Cerebellum (tissue), 4 donors: ENCODE measurements at places on chromosomes 2 and 18. TPM values are rescaled to one million over a fixed set of nuclear protein-coding genes. Genes with fewer than 3 reads are reported as not detected.

- DNase-seq = no peak
Measured at GRCh38 chr2:120587997-120588336, 147.7 kb upstream of the GLI2 start.

GRCh38 chr18:35389095-35389618 lies 12.0 kb upstream of the ZNF396 start:
- no peak for DNase-seq

DNA sequence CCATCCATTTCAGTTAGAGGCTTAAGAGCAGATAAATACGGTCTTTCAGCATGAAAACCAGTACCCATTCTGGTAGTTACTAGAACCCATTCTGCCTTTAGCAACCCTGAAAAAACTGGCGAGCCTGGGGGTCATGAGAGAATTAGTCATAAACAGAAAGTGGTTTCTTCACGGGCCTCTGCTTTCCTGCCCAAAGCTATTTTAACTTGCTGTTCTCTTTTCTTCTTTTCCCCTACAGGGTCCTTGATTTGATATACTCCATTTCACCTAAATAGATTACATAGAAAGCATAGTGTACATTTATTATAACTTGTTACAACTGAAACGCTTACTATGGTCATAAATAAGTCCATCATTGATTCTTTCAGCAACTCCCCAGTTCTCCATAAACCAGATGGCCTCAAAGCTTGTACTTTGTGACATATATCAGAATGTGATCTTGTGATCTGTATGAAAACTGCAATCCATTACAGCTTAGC lies 48.3 kb downstream of the WDFY1 start:
- DNase-seq = no peak

- no peak for DNase-seq
Measured at GRCh38 chr2:239596253-239596652, 195.4 kb upstream of the HDAC4 start.

The GAREM1 gene
- 12.9 TPM for total RNA-seq
